ENCODE measurements at places on chromosomes 5 and 9.

- peak; percentile 8 for DNase-seq
These were observed 5.7 kb upstream of the EBF1 start for GRCh38 chr5:159105145-159106053.

- no peak for DNase-seq
These were observed 7.6 kb downstream of the OLFML2A start for GRCh38 chr9:124784509-124784908.

GRCh38 chr5:93438124-93438523 lies 142.9 kb downstream of the NR2F1-AS1 start:
- no peak for DNase-seq

DNA sequence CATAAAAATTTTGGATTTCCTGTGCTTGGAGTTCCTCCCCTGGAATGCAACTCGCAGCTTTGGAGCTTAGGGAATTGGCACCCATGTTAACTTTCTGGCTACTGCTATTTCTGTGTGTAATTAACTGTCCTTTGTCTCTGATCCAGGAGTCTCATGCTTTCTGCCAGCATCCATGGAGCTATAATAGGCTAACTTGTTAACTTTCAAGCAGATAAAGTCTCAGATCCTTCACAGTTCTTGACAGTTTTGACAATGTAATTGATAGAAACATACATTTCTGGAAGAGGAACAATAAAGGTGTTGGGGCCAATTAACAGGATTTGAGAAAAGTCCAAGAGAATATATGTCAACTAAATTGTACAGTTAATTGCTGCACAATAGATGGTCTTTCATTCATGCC lies 290.2 kb upstream of the PRDM9 start:
- DNase-seq, result no peak

- no peak for DNase-seq
These were observed 304.2 kb downstream of the ENC1 start for GRCh38 chr5:74336297-74336696.
